NCI-H460 (cell line): ENCODE measurements at places on chromosomes 16 and 17. TPM values are rescaled to one million over a fixed set of nuclear protein-coding genes. Genes with fewer than 3 reads are reported as not detected.

- DNase-seq = no peak
Measured at GRCh38 chr16:49640581-49640980, 215.3 kb downstream of the ZNF423 start.

GRCh38 chr17:38797158-38797490 is 2.2 kb downstream of the PIP4K2B start:
- no peak for DNase-seq

DNA sequence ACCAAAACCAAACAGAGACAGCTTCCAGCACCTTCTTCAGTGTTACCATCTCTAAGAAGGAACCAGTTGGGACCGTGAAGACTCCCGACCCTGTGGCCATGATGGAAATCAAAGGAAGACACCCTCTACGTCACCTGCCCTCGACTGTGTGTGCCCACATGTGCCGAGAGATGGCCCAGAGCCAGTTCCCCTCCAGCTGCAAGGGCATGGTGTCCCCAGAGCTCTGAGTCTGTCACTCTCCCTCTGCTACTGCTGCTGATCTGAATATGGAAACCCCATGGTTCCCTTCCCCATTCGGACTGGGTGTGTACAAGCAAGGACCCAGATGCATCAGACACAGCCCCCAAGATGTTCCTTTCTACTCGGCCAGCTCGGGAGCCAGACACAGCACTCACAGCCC is 76.4 kb downstream of the SOCS1 start:
- no peak for DNase-seq

- no peak for DNase-seq
Measured at GRCh38 chr17:77865112-77865611, 93.3 kb upstream of the TNRC6C start.

DNA sequence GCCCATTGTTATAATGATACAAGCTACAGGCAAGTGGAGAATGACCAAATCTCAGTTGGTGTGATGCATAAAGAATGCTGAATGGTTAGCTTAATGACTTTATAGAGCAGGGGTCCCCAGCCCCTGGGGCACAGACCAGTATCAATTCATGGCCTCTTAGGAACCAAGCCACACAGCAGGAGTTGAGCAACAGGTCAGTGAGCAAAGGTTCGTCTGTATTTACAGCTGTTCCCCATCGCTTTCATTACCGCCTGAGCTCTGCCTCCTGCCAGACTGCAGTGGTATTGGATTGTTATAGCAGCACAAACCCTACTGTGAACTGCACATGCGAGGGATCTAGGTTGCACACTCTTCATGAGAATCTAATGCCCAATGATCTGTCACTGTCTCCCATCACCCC is 114.0 kb upstream of the ZFHX3 start:
- DNase-seq = no peak

- DNase-seq = no peak
Measured at GRCh38 chr16:12818326-12818725, 14.6 kb upstream of the CPPED1 start.

DNA sequence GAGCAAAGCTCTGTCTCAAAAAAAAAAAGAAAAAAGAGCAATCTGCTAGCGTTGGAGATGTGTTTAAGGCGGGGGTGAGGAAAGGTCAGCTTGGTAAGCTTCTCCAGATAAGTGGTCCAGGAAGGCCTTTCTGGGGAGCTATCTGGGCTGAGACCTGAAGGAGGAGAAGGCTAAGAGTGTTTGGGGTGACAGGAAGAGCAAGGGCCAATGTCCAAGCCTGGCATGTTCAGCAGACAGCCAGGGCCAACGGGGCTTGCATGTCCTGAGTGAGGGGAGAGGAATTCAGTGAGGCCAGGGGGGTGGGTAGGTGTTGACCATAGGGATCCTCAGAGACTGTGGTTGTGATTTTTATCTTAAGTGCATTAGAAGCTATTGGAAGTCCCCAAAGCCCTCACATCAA is 15.4 kb downstream of the STAT5A start:
- DNase-seq = no peak

ACTG1 gene
- total RNA-seq = 2,788 and 3,093 TPM in 2 replicates

ALDH3A1 gene
- total RNA-seq = 403 and 460 TPM in 2 replicates

RUNDC1 gene
- total RNA-seq = 7.9 and 10.9 TPM in 2 replicates

CD300LB gene
- not detected in 2 replicates for total RNA-seq
